Lower lobe of right lung (tissue), 2 donors: ENCODE measurements at places on chromosomes 1 and 21. TPM values are rescaled to one million over a fixed set of nuclear protein-coding genes. Genes with fewer than 3 reads are reported as not detected.

GRCh38 chr1:218939095-218939494 is 234.6 kb upstream of the LYPLAL1 start:
- no peaks in the 10 kb centered on the region for H3K36me3 ChIP-seq
- no peaks in the 10 kb centered on the region for H3K4me1 ChIP-seq
- no peak overlapping the region for H3K4me3 ChIP-seq
- DNase-seq = no peak

- H3K36me3 ChIP-seq = no peaks in the 10 kb centered on the region
- H3K4me3 ChIP-seq = peak overlapping the region; percentile 34
- H3K4me1 ChIP-seq = no peaks in the 10 kb centered on the region
- H3K27ac ChIP-seq = no peak overlapping the region
Observed at GRCh38 chr1:202214089-202214843, 20.7 kb downstream of the LGR6 start.

GRCh38 chr21:33132054-33132453 is 62.1 kb downstream of the OLIG1 start:
- no peak overlapping the region for H3K4me3 ChIP-seq
- DNase-seq = no peak
- H3K27ac ChIP-seq = no peak overlapping the region
- peaks cover 4% of the 10 kb centered on the region for H3K4me1 ChIP-seq

DNA sequence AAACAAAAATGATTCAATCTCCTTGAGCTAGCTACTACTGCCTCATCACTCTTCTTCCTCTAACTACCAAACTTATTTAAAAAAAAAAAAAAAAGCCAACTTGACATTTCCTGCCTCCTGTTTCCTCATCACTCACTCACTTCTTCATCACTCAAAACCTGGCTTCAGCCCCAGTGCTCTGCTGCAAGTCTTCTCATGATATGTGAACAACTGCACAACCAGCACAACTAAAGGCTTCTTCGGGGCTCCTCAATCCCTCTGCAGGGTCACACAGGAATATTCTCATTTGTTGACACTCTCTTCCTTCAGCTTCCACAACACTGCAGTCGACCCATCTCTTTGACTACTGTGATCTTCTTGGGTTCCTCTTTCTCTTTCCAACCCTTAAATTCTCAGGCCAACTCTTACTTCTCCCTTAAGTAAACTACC is 7.6 kb downstream of the MTF1 start:
- H3K36me3 ChIP-seq = peaks cover 44% of the 10 kb centered on the region
- peaks cover 92% of the 10 kb centered on the region for H3K4me1 ChIP-seq
- H3K27ac ChIP-seq = peak overlapping the region; percentile 37

DNA sequence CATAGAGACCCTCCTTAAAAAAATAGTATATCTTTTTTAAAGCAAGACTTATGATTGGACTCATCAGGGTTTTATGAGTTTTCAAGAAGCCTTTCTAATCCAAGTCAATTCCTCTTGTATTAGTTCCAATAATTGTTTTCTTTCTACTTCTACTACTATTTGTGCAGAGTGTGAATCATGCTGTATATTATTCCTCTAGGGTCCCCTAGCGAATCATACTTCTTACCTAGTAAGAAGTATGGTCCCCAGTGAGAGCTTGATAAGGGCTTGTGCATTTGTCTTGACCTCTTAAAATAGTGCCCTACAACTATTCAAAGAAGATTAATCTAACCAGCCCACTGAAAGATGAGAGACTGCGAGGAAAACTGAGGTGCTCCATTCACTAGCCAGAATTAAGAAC is 715.7 kb upstream of the ZP4 start:
- no peak overlapping the region for H3K27ac ChIP-seq
- no peaks in the 10 kb centered on the region for H3K4me1 ChIP-seq
- H3K36me3 ChIP-seq = no peaks in the 10 kb centered on the region

- H3K4me1 ChIP-seq = peaks cover under 1% of the 10 kb centered on the region
- H3K27ac ChIP-seq = no peak overlapping the region
- no peak overlapping the region for H3K4me3 ChIP-seq
- H3K36me3 ChIP-seq = no peaks in the 10 kb centered on the region
Observed at GRCh38 chr1:36217670-36218069, 6.6 kb upstream of the THRAP3 start.

- H3K27ac ChIP-seq = no peak overlapping the region
- H3K4me3 ChIP-seq = no peak overlapping the region
- H3K4me1 ChIP-seq = peaks cover under 1% of the 10 kb centered on the region
- H3K36me3 ChIP-seq = peaks cover 9% of the 10 kb centered on the region
Observed at GRCh38 chr1:94522304-94522703, 19.3 kb downstream of the F3 start.

DNA sequence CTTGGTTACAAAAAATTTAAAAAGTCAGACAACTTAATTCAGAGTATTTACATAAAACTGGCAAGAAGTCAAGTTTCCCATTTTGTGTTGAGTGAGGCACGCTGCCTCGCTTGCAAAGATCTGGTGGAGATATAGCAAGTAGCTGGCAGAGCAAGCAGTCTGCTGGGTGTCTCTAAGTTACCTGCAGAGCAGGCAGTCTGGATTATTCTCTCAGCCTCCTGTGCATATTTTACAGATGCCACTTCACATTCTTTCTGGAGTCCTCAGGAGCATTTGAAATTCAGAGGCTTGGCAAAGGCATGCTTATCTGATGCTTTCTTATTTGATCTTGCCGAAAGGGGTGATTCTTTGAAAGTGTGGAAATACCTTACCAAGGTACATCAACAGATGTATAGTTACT is 640.4 kb upstream of the ADGRL4 start:
- no peaks in the 10 kb centered on the region for H3K36me3 ChIP-seq
- no peak overlapping the region for H3K4me3 ChIP-seq
- DNase-seq = no peak
- no peaks in the 10 kb centered on the region for H3K27me3 ChIP-seq

DNA sequence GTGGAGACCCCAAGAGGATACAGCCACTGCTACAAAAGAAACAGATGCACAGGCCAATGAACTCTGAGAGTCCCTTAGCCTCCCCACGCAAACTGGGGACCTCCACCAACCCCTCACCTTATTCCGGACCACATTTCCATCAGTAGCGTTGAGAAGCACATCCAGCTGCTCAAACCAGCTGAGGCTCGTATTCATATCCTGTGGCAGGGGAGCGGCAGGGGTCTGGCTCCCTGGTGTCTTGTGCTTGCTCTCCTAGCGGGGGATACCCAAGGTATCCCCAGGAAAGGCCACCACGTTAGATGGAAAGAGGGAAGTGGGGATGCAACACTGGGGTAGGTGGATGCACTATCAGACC is 481 bp downstream of the CCDC163 start:
- H3K4me3 ChIP-seq = peak overlapping the region; percentile 74
- peaks cover 20% of the 10 kb centered on the region for H3K4me1 ChIP-seq
- H3K36me3 ChIP-seq = no peaks in the 10 kb centered on the region
- no peaks in the 10 kb centered on the region for H3K27me3 ChIP-seq

- H3K36me3 ChIP-seq = no peaks in the 10 kb centered on the region
- H3K4me1 ChIP-seq = peaks cover 21% of the 10 kb centered on the region
- H3K27me3 ChIP-seq = no peaks in the 10 kb centered on the region
- H3K4me3 ChIP-seq = no peak overlapping the region
- H3K27ac ChIP-seq = peak overlapping the region; percentile 34
- peak; percentile 59 for DNase-seq
Observed at GRCh38 chr1:218380125-218380977, 35.2 kb downstream of the TGFB2 start.

GRCh38 chr1:209643285-209644020 is 8.8 kb downstream of the LAMB3 start:
- no peak overlapping the region for H3K4me3 ChIP-seq
- H3K27ac ChIP-seq = peak overlapping the region; percentile 74
- peaks cover 67% of the 10 kb centered on the region for H3K4me1 ChIP-seq

- H3K27me3 ChIP-seq = peaks cover 4% of the 10 kb centered on the region
- H3K4me3 ChIP-seq = peak overlapping the region; percentile 76
- H3K27ac ChIP-seq = peak overlapping the region; percentile 69
- DNase-seq = peak; percentile 70
Observed at GRCh38 chr1:201739492-201740085, 89.4 kb upstream of the IPO9 start.

The IQCC gene
- total RNA-seq = 2.0 TPM

The ARHGAP29 gene
- 63.8 TPM for total RNA-seq

The TAL1 gene
- total RNA-seq = 15.4 TPM
